ENCODE measurements at places on chromosomes 1 and 21. TPM values are rescaled to one million over a fixed set of nuclear protein-coding genes. Genes with fewer than 3 reads are reported as not detected.

GRCh38 chr1:211752317-211752716 is 76.9 kb upstream of the NEK2 start:
- no peak overlapping the region for H3K4me3 ChIP-seq
- no peaks in the 10 kb centered on the region for H3K27me3 ChIP-seq
- H3K4me1 ChIP-seq = no peaks in the 10 kb centered on the region
- no peak for DNase-seq
- no peaks in the 10 kb centered on the region for H3K36me3 ChIP-seq

DNA sequence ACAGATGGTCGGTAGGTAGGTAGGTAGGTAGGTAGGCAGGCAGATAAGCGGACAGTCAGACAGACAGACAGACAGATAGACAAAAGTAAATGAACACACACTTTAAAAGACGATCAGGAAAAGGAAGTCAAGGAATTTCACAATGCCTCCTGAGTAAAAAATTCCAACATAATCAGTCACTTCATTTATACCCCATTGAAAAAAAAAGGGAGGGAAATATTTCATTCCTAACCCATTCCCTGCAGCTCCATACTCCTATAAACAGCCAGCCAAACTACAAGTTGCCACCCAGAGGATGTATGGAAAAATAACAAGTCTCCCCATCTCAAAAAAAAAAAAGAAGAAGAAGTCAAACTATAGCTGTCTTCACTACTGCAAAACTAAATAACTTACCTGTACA is 43.4 kb downstream of the ZZZ3 start:
- H3K27me3 ChIP-seq = no peaks in the 10 kb centered on the region
- no peak for DNase-seq
- no peaks in the 10 kb centered on the region for H3K36me3 ChIP-seq
- H3K4me3 ChIP-seq = no peak overlapping the region

ANKRD13C gene
- 8.4 TPM for polyA plus RNA-seq

PGBD2 gene
- 3.4 TPM for polyA plus RNA-seq

DNA sequence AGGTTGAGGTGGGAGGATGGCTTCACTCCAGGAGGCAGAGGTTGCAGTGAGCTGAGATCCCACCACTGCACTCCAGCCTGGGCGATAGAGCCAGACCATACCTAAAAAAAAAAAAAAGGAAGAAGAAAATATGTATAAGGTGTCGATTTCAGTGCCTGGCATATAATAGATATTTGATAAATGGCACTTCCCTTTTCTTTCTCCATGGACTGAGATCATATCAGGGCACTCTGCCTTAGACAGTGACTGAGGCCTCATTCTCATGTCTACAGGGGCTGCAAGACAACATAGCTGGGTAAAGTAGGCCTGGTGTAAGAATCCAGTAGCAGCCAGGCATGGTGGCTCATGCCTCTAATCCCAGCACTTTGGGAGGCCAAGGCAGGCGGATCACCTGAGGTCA is 21.2 kb downstream of the PCAT6 start:
- no peak overlapping the region for H3K4me3 ChIP-seq
- no peaks in the 10 kb centered on the region for H3K27me3 ChIP-seq
- DNase-seq = no peak
- no peaks in the 10 kb centered on the region for H3K4me1 ChIP-seq

GRCh38 chr21:33767236-33767635 is 124.9 kb downstream of the ITSN1 start:
- H3K27me3 ChIP-seq = no peaks in the 10 kb centered on the region
- H3K4me3 ChIP-seq = no peak overlapping the region
- H3K4me1 ChIP-seq = no peaks in the 10 kb centered on the region
- no peak for DNase-seq

- H3K27ac ChIP-seq = no peak overlapping the region
- H3K4me1 ChIP-seq = no peaks in the 10 kb centered on the region
- H3K27me3 ChIP-seq = no peaks in the 10 kb centered on the region
- peaks cover 22% of the 10 kb centered on the region for H3K36me3 ChIP-seq
- DNase-seq = no peak
- no peak overlapping the region for H3K4me3 ChIP-seq
These were observed 13.8 kb downstream of the UQCRH start for GRCh38 chr1:46317323-46317722.
